ENCODE measurements at places on chromosomes 13 and 19. TPM values are rescaled to one million over a fixed set of nuclear protein-coding genes. Genes with fewer than 3 reads are reported as not detected.

The THSD8 gene
- 8.7 TPM for total RNA-seq

- DNase-seq = no peak
- H3K4me1 ChIP-seq = no peaks in the 10 kb centered on the region
- no peaks in the 10 kb centered on the region for H3K27me3 ChIP-seq
- no peak overlapping the region for H3K4me3 ChIP-seq
- H3K36me3 ChIP-seq = no peaks in the 10 kb centered on the region
- no peak overlapping the region for H3K27ac ChIP-seq
Measured at GRCh38 chr19:2962018-2962670, 15.2 kb upstream of the TLE6 start.

GRCh38 chr13:76853481-76853880, 32.7 kb downstream of the KCTD12 start:
- DNase-seq = no peak
- H3K4me3 ChIP-seq = no peak overlapping the region
- no peaks in the 10 kb centered on the region for H3K27me3 ChIP-seq
- H3K27ac ChIP-seq = no peak overlapping the region
- H3K36me3 ChIP-seq = no peaks in the 10 kb centered on the region

GRCh38 chr19:38316477-38317067, 825 bp upstream of the YIF1B start:
- H3K4me1 ChIP-seq = peaks cover 28% of the 10 kb centered on the region
- peak overlapping the region; percentile 62 for H3K4me3 ChIP-seq
- H3K36me3 ChIP-seq = no peaks in the 10 kb centered on the region

DNA sequence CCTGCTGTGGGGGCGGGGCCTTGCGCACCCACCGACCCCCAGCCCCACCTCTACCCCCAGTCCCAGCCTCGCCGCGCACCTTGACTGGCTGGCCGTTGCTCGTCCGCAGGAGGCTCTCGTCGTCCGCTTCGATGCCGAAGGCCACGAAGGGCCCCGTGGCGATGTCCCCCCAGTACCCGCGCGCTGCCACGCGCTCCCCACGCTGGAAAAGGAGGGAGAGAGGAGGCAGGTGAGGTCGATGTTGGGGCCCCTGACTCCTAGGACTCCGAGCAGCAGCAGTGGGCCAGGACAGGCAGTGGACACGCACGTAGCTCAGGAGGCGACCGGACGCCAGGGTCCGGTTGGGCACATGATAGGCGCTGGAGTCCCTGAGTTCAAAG, 3.4 kb upstream of the TNNI3 start:
- H3K27me3 ChIP-seq = peaks cover 58% of the 10 kb centered on the region
- peaks cover 19% of the 10 kb centered on the region for H3K4me1 ChIP-seq
- no peak for DNase-seq
